Lung microvascular endothelial cell (primary cell): ENCODE measurements at places on chromosomes 2 and 18.

- DNase-seq: no peak
Measured at GRCh38 chr18:58458304-58458703, 170.6 kb downstream of the ALPK2 start.

- peak; percentile 61 for DNase-seq
Measured at GRCh38 chr2:74379851-74380789, at the start of gene DCTN1. Gene DCTN1 (minus strand): TSS chr2:74380311. CDS start chr2:74380037, 274 bp downstream.

- DNase-seq: no peak
Measured at GRCh38 chr18:46169464-46169941, 65.3 kb downstream of the HAUS1 start.

DNA sequence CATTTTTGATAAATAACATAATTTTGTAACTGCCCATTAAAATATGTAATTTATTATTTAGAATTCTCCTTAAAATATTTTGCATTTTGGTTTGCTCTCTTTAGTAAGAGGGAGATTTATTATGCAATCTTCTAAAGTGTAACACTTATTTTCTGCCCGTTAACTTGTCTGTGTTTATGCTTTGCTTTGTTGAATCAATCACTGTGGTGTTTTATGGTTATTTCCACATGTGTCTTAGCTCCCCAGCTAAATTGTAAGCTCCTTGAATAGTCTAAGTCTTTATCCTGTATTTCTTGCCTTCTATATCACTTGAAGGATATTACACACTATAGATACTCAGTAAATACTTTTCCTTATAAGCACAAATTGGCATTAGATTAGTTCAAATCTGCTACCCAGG is 166.6 kb upstream of the SPRED2 start:
- no peak for DNase-seq

DNA sequence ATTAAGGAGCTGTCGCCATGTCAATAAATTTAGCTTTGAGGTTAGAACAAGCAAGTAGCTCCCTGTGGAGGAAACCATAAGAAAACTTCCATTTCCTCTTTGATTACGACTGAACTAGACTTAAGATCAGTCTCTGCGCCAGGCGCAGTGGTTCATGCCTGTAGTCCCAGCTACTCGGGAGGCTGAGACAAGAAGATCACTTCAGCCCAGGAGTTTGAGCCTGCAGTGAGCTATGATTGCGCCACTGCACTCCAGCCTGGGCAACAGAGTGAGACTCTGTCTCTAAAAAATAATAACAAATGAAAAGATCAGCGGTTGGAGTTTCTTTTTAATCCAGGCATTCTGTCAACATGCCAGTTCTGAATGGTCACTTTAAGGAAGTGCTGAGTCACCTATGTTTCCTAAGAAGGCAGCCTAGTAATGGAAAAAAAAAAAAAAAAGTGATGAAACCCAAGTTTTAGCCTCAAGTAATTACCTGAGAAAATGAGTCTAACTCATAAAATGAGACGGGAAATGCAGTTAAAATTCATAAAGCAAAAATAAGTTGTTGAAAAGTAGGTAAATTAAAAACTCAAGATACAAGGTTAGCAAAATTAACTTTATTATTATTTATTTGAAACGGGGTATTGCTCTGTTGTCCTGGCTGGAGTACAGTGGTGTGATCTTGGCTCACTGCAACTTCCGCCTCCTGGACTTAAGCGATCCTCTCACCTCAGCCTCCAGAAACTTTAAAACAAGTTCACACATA is 10.2 kb downstream of the C18orf32 start:
- DNase-seq: peak; percentile 60

- no peak for DNase-seq
Measured at GRCh38 chr2:148814143-148814859, 60.7 kb upstream of the KIF5C start.

DNA sequence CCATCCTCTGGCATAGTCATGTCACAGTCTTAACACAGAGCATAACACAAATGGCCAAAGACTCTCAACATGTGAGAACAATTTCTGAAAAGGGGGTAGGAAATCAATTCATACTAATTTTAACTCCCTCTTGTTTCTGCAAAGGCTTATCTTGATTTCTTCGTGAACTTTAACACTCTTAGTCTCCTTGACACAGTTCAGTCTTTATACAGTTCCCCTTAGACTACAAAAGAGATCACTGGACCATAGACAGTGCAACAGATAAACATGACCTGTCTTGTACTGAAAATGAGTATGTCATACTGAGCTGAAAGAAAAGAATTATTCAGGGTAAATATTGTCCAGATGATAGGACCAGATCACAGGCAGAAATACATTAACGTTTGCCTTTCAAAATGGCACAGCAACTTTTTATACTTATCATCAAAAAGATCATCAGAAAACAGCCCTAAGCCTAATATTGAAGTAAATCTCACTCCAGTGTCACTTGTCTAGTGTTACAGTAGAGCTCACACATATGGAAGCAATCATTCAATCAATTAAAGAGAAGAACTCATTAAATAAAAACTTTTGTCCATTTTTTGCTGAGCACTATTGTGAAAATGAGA is 56.4 kb upstream of the VRK2 start:
- no peak for DNase-seq

DNA sequence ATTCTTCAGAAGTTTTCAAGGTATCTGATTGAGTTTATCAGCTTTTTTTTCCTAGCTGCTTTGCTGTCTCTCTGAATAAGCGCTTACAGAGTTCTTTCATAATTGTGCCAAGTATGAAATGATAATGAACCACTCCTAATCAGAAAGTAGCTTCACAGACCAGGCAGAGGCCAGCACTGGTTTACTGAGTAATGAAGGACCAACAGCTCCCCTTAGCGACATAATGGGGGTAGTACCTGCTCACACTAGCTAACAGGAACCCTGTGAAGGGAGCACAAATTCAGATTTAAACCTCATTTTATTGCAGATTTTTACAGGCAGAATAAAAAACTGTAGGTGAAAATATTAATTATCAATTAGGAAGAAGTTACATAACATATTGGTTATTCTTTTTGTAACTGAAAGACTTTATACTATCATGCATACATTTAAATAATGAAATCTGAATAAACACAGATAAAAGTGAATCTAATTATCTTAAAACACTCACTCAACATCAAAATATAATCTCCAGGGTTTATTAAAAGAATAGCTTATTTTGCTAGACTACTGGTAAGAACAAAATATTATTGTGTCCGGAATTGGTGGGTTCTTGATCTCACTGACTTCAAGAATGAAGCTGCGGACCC is 53.7 kb upstream of the LRRC30 start:
- peak; percentile 60 for DNase-seq

- no peak for DNase-seq
Measured at GRCh38 chr2:61090386-61090921, 24.8 kb downstream of the SANBR start.

DNA sequence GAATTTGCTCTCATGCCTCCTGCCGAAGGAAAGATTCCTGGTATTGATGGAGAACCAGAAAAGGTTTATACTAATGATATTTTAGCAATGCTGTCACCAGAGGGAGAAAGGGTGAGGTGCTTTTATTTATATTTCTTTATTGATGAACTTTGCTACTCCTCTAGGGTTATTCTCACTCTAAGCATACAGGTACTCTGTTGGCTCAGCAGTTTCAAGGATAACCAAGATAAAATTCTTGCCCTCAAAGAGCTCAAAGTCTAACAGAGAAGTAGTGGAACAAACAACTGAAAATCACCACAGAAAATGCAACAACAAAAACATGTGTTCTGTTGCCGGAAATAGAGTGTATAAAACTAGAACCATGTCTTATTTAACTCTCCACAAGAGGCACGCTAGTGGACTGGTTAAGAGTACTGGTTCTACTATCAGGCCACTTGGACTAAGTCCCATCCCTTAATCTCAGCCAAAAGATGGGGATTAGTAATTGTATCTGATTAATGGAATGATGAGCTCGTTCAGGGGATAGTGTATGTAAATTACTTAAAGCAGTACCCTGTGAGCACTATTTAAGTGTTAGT is 103.6 kb downstream of the DNAH6 start:
- no peak for DNase-seq

DNA sequence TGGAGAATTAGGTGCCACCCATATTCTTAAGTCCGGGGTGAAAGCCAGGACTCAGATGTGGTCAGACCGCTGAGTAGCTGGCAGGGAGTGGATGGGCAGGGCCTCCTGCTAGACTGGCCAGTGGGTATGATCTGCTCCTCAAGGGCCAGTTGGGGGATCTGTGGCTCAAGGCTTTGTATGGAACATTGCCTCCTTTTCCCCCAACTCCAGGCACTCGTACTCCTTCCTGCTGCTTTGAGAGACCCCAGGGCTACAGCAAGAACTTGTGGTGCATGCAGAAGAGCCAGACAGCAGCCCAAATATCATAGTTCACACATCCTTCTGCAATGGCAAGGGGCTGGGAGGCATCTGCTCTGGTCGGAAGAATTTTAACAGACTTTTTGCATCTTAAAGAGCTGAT is 61.7 kb downstream of the PDCL3 start:
- DNase-seq: no peak

GRCh38 chr2:70145851-70146739 is 44.7 kb downstream of the C2orf42 start:
- DNase-seq: no peak
